GM23338 (cell line): ENCODE measurements at places on chromosomes 7 and 10.

DNA sequence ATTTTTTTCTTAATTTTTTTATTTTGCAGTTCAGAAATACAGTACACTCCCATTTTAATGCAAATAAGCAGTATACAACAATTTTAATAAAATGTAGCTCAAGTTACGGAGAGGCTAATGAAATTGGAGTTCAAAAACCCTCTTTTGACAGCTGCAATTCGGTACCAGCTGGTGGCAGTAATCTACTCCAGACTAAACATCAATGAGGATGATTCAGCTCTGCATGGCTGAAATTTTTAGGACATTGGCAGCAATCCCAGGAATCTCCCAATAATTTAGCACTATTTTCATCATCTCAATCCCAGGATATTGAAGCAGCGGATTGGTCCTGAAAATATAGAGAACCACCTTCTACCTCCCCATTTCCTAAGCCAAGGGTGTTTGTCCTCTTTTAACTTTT is 278.8 kb downstream of the CACNA2D1 start:
- DNase-seq = peak; percentile 33

- DNase-seq = no peak
Observed at GRCh38 chr7:84647797-84648757, 453.5 kb upstream of the SEMA3A start.

- peak; percentile 24 for DNase-seq
Observed at GRCh38 chr10:33335551-33335800, 1.0 kb upstream of the NRP1 start.

- peak; percentile 56 for DNase-seq
Observed at GRCh38 chr10:98269435-98269912, 1.5 kb upstream of the LOXL4 start.

- DNase-seq = no peak
Observed at GRCh38 chr7:128591705-128592104, 80.4 kb upstream of the GARIN1A start.

GRCh38 chr7:39695852-39696586 is 72.6 kb downstream of the RALA start:
- DNase-seq = no peak

DNA sequence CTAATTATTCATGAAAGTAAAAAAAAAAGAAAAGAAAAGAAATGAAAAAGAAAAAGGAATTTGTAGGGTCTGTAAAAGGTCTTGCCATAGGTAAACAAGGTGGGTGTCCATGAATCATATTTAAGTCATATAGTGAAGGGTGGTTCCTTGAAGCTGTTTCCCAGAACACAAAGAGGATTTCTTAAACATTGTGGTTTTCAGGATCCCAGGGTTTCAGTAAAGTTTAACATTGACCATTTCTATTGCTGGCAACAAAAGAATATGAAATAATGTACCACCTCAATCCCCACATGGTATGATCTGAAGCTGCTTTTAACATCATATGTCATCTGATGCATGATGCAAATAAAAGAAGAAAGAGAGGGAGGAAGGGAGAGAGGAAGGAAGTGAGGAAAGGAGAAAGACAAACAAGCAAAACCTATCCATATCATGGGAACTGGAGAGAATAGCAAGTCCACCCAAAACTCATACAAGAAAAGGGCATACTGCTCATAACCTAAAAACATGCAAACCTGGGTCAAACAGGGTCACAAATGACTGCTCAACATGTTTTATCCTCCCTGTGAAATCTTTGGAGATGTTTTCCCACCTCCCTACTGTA is 663.5 kb downstream of the SORCS1 start:
- DNase-seq = no peak

DNA sequence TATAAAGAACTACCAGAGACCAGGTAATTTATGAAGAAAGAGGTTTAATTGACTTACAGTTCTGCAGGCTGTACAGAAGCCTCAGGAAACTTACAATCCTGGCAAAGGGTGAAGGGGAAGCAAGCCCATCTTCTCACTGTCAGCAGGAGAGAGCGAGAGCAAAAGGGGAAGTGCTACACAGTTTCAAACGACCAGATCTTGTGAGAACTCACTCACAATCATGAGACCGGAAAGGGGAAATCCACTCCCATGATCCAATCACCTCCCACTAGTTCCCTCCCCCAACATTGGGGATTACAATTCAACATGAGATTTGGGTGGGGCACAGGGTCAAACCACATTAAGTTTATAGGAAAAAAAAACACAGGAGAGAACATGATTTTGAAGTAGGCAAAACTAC is 222.1 kb upstream of the SHH start:
- no peak for DNase-seq

- DNase-seq = peak; percentile 43
Observed at GRCh38 chr7:129762387-129762969, 151.0 kb downstream of the NRF1 start.

GRCh38 chr10:99520040-99520846 is 12.5 kb upstream of the NKX2-3 start:
- DNase-seq = peak; percentile 59

DNA sequence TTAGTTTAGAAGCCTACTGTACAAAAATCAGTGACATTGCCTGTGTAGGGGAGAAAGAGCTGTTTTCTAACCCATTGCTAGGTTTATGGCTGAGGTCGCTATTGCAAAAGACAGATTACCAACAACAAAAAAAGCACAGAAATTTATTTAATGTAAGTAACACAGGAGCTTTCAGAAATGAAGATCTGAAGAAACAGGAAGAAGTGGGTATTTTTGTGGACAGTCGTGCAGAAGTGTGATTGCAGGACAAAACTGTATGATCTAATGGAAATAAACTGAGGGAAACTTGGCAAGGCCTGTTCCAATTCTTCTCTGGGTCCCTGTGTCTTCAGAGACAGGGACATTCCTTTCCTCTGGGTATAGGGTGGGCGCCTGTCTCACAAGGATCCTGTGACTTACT is 87.4 kb downstream of the APBB1IP start:
- no peak for DNase-seq

DNA sequence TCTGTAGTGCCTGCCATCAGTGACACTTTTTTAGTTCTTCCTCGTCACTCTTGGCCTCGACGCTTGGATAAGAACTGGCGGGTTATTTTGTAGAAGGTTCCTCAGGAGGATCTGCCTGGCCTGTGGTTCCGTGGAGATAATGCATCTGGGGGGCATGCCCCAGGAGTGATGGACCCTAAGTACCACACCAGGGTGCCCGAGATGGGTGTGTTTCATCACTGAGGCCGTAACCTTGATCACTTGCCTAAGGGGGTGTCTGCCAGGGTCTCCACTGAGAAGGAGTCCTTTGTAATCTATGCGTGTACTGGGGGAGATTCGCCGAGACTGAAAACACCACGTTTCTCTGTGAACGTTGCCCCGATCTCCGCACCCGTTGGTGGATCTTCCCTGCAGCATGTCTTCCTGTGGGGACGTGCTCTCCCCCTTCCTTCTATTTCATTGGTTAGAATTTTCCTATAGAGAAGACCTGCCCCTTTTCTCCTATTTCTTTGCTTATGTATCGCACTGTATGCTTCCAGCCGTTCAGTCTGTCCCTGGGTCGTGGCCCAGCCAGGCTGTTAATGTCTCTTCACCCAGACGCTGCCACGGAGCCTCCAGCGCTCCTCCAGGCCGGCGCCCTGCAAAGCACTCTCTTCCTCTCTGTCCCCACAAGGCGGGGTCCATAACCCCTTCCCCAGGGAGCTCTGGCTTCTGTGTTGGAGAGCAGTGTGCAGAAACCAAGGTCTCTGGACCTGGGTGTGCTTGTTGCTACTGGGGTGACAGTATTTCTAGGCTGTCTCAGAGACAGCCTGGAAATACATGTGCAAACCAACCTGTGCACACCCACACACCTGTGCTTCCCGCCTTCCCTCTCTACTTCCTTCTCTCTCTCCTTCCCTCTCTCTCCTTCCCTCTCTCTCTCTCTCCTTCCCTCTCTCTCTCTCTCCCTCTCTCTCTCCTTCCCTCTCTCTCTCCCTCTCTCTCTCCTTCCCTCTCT is 14.4 kb upstream of the DPYSL4 start:
- DNase-seq = no peak

GRCh38 chr7:5222841-5223411 is 32.9 kb downstream of the WIPI2 start:
- DNase-seq = no peak

GRCh38 chr10:74822521-74823089 is 3.8 kb upstream of the KAT6B start:
- no peak for DNase-seq

DNA sequence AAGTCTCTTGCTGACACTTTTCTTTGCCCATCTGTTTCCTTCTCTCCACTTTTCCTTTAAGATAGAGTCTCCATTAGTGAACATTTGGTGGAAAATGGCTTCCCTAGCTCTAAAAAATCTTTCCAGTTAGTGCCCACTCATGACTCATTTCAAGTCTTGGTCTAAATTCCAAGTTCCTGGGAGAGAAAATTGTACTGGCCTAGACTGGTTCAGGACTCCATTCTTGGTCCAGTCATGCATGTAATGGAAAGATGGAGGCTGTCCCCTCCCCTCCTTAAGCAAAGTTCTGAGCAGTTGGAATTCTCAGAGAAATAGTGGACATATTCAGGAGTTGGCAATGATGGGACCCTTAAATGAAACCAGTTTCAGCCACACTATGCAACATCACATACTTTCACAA is 3.8 kb upstream of the ALDH18A1 start:
- no peak for DNase-seq

GRCh38 chr7:127571741-127572505 is 13.5 kb downstream of the GCC1 start:
- no peak for DNase-seq

DNA sequence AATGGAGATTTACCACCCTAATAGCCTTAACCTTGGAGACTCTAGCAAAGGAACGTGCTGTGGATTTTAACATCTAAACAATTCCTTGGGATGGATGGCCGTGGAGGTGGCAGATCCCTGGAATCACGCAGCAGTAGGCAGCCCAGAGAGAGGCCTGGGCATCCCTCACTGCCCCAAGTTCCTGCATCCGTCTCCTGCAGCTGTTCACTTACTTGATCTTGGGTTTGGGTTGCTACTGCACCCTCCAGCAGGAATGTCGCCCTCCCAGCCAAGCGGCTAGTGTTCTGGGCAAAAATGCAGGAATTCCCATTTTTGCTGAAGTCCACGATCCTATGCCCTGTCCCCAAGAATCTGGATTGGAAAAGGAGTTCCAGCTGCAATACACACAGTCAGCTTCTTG is 166.7 kb upstream of the SH2B2 start:
- DNase-seq = no peak

DNA sequence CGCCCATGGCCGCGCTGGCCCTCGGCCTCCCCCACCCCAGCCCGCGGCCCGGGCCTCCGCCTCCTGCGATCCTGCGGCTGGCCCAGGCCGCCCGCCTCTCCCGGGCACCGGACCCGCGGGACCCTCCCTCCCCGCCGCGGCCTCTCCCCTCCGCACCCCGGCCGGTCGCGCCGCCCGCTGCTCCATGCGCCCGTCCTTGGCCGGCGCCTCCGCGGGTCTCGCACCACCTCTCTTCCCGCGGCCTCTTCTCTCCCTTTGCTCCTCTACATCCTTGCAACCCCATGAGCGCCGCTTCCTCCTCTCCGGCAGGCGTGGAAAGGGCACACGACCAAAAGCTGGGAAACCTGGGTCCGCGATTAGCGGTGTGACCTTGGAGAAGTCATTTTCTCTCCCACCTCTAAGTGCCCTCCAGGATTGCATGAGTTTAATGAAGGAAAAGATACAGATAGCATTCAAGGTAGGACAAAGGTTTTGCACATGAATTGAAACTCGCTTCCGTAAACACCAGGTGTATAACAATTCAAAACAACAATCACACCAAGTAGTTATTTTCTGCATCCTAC is 448 bp upstream of the SRPK2 start:
- peak; percentile 78 for DNase-seq

- no peak for DNase-seq
Observed at GRCh38 chr10:10665750-10666149, 351.9 kb upstream of the CELF2 start.

DNA sequence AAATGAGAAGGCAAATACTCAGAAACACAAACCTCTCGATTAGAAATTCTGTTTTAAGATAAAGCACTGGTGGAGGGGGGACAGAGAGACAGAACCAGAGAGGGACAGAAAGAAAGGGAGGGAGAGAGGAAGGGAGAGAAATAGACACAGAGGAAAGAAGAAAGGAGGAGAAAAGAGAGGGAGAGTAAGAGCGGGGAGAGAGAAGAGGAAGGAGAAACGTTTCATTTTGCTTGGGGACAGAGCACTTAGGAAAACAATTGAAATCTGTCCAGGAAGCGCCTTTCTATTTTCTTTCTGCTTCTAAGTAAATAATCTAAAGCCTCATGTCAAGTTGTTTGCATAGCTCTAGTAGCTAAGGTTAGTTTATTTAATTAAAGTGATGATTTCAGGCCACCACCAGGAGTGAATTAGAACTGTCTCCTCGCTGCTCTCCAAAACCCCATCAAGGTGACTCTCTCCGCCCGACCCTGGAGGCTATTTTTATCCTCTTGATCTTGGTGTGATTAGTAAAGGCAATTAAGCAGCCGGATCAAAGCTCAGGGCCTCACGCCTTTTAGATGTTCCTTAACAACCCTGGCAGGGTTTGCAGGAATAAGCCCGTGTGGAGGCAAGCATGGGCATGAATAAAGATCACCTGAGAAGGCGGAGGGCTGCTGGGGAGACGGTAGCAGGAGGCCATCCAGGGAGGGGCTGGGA is 73.4 kb upstream of the INSIG1 start:
- DNase-seq = no peak
